MCF 10A (cell line): ENCODE measurements at places on chromosomes 7 and 10.

- DNase-seq, result no peak
Measured at GRCh38 chr7:117895276-117895675, 22.0 kb upstream of the CTTNBP2 start.

DNA sequence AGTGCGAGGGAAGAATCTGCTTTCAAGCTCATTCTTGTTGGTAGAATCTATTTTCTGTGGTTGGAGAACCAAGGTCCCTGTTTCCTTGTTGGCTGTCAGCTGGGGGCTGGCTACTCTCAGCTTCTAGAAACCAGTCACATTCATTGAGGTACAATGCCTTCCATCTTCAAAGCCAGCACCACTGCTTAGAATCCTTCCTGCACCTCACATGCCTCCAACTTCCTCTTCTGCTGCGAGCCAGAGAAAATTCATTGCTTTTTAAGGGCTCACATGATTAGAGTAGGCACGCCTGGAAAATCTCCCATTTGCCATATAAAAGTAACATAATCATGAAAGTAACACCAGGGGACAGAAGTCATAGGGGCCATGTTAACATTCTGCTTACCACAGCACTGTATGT, 28.7 kb downstream of the TES start:
- no peak for DNase-seq

DNA sequence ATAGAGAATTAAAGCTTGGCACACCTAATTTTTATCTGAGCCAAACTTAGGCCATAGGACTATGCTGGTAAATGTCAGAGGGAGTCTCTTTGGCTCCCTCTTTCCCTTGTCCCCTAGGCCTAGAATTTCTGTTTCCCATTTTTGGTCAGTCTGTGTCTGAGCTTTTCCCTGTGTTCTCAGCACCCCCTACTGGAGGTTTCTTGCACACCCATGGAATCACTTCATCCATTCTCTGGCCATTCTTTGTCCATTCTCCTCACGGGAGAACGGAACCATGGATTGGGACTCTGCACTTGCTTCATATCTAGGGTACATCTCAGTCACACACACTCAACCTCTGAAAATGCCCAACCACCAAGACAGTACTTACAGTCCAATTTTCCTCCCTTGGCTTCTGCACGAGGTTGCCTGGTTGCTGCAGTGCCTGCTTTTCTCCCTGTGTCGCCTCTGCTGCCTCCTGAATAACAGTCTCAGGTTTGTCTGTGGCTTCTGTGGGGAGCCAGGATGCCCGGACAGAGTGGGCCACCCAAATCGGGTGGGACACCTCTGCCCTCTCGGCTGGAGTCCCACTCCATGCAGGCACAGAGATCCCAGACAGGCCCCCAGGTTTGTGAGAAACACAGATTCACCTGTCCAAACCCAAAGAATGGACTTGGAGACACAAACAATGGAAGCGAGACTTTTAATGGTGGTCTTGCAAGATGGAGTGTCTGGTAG, 35.1 kb upstream of the DNAH11 start:
- peak; percentile 58 for DNase-seq

DNA sequence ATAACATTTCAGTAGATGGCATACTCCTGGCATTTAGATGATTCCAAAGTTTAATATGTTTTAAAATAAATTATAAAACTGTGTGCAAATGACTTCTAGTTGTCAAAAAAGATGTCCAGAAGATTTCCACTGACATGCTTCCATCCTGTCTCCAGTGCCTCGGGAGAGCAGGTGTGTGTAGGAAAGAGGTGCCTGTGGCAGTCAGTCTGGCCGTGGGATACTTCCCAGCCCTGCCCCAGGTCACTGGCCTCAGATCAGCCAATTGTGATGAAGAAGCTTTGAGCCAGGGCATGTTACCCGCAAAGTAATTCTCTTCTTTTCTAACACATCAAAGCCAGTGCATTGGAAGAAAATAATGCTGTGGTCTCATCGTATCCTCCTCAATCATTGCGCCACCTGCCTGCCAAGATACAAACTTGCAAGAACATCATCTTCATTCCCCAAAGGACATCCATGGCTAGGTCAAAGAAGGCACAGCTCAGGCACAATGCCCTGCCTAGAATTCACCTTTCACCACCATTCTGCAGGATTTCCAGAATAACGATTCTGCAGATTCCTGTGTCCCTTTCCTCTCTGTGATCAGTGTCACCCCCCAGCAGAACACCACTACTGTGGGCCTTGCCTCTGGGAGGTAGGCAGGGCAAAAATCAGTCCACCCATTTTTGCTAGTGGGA, 6.3 kb upstream of the KCNMA1 start:
- DNase-seq, result peak; percentile 63

DNA sequence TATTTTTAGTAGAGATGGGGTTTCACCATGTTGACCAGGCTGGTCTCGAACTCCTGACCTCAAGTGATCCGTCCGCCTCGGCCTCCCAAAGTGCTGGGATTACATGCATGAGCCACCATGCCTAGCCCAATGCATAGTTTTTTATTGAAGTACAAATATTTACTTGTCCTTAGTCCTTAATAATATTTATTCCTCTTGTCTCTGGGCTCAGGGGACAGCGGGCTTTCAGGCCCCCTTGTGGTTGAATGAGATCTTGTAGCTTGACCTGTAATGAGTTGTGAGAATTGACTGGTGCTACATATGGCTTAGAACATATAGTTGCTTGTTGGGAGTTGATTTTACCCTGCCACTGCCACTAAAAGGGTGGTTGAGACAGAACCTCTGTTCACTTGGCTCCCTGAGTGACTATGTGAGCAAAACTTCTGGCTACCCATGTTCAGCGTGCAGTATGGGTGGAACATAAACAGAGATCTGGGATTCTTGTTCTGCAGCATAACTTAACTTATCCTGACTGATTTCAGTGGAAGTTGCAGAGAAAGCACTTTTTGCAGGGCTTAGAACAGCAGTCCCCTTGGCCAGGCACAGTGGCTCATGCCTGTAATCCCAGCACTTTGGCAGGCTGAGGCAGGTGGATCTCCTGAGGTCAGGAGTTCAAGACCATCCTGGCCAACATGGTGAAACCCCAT, 14.9 kb downstream of the CCL26 start:
- DNase-seq, result peak; percentile 48
